ENCODE measurements at places on chromosomes 1 and 21.

DNA sequence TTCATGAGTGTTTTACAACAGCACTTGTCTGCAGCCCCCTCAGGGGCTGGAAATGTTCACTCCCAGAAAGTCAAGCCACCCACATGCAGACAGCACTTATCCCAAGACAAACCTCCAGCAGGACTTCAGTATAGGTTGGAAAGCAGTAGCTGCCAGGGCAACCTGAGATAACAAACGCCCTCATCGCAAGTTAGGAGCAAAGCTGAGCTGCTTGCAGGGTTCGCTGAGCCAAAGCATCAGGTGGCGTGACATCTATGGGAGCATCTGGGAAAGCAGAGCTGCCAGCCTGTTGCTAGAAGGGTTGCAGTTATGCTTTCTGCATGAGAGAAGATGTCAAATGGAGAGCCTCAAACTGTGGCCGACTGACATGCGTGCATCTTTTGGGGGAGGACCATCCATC lies 4.2 kb upstream of the STXBP3 start:
- DNase-seq: no peak

GRCh38 chr21:38777531-38777930 lies 28.2 kb upstream of the ETS2 start:
- DNase-seq: no peak

- no peak for DNase-seq
These were observed 332.7 kb upstream of the RUNX1 start for GRCh38 chr21:35381743-35382310.

GRCh38 chr21:17053321-17053720 lies 459.5 kb upstream of the CXADR start:
- no peak for DNase-seq

DNA sequence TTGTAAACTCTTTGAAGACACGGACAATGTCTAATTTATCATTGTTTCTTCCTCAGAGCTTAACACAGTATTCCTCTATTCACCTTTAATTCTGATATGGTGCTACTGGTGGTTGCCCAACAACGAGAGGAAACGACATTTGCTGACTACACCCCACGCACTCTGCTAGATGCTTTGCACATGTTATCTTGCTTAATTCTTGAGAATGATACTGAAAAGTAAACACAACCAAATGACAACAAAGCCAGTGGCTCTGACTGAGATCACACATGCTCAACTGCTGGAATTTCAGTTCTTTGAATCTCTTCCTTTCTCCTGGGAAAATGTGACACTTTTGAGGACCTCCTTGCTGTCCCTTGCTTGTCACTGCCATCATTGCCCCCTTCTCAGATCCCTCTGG lies 37.2 kb upstream of the DDAH1 start:
- no peak for DNase-seq

- DNase-seq: no peak
These were observed 42.6 kb downstream of the ATP5PO start for GRCh38 chr21:33872881-33873515.

DNA sequence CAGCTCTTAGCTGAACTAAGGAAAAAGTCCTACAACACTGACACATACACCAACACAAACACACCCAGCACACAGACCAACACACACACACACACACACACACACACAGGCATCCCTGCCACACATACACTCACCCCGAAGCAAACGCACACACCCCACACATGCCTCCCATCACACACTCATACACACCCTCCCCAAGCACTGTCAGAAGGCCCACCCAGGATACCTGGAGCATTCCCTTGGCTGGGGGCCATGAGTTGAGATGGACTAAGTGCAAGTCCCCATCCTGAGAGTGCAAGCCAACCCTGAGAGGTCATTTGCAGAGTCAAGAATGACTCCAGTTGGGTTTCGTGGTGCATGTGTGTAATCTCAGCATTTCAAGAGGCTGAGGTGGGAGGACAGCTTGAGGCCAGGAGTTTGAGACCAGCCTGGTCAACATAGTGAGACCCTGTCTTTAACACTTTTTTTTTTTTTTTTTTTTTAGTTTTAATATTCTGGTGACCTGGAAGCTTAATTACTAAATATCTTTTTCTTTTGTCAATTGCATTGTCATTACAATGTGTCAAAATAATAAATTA lies 117.3 kb downstream of the RHOU start:
- DNase-seq: no peak

DNA sequence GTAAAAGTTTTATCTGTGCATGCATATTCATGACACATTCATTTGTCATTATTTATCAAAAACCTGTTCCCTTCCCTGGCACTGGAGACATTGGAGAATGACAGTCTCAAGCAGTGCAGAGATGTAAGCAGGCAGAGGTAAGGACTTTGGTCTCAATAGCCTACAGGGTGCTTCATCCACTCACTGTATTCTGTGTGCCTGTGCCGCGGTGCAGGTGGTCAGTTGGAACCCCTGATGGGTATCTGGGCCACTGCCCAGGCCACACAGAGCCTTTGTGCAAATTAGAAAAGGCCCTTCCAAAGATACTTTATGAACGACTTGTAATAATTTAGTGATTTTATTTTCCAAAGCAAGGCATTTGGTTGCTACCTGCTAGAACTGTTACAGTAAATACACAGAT lies 44.0 kb downstream of the CDC42 start:
- no peak for DNase-seq

GRCh38 chr1:217052626-217053025 lies 329.4 kb upstream of the ESRRG start:
- no peak for DNase-seq

GRCh38 chr1:52022133-52022532 lies 11.5 kb downstream of the KTI12 start:
- no peak for DNase-seq

GRCh38 chr1:228488818-228489674 lies 1.9 kb downstream of the RNF187 start:
- DNase-seq: no peak

GRCh38 chr1:21312407-21312992 lies 22.2 kb upstream of the ECE1 start:
- DNase-seq: no peak

- no peak for DNase-seq
These were observed 125.5 kb downstream of the PTPN14 start for GRCh38 chr1:214425716-214426425.

GRCh38 chr1:39132505-39133339 lies 71.8 kb upstream of the MACF1 start:
- no peak for DNase-seq

- peak; percentile 57 for DNase-seq
These were observed 835 bp downstream of the PGM1 start for GRCh38 chr1:63593886-63594605.

- DNase-seq: no peak
These were observed 2.7 kb upstream of the DCAF6 start for GRCh38 chr1:167933788-167934187.
